ENCODE measurements at places on chromosomes 4 and X.
A peak's percentile ranks its signal among the peaks of the same experiment; 100 is the strongest.

- DNase-seq: no peak
Observed at GRCh38 chrX:118468122-118468521, 27.5 kb upstream of the DOCK11 start.

- no peak for DNase-seq
Observed at GRCh38 chr4:138204507-138204906, 37.6 kb downstream of the SLC7A11 start.

GRCh38 chrX:9233141-9233540, 199.2 kb upstream of the FAM9B start:
- DNase-seq: no peak

DNA sequence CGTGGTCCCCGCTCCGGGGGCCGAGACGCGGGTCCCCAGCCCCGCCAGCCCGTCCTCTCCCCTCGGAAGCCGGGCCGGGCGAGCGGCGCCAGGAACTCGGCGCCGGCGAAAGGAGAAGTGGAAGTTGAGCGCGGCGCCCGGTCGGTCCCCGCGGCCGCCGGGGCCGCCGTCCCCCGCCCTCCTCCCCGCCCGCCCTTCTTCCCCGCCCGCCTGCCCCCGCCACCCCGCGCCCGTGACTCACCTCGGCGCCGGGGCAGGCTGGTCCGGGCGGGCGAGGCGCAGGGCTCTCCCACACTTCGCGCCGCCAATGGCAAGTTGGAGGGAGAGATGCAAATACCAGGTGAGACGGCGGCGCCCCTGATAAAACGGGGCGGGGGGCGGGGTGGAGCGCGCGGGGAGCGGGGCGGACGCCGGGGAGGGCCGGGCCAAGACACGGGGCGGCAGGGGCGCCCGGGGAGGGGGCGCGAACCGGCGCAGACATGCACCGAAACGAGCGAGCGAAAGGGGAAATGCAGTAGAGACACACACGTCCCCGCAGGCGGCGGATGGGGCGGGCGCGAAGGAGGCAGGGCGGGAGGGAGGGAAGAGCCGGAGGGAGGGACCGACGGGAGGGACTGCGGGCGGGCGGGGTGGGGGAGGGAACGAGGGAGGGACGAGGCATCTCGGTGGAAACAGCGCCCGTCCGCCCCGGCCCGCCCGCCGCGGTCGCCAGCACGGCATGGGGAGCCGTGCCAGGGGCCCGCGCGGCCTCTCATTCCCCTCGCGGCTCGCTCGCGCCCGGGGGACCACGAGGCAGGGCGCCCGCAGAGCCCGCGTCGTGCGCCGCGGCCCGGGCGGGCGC, at the start of gene ELF4:
ELF4 (minus strand) TSS at position 119 of the 841 bp plus-strand sequence. CDS start 29,167 bp downstream, outside the sequence.
- DNase-seq: peak; percentile 59

DNA sequence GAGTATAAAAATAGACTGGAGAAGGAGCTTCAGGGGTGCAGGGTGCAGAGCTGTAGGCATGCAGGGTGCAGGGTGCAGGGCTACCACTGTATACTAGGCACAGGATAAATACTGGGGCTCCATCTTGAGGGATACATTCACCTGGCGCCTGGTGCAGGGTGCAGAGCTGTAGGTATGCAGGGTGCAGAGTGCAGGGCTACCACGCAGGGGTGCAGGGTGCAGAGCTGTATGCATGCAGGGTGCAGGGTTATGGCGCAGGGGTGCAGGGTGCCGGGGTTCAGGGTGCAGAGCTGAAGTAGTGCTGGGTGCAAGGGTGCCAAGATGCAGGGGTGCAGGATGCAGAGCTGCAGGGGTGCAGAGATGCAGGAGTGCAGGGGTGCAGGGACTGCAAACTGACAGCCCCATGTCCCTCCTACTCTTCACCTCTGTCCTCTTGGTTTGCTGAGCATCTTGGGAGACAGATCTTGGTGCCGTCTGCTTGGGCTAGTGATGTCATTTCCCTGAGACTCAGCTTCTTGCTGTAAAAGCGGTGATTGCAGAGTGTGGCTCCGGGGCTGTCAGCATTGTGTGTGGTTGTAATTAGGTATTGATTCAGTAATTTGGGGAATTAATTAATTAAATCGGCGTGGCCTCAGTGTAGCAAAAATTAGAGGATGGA, 91.2 kb downstream of the ADRA2C start:
- DNase-seq: no peak

DNA sequence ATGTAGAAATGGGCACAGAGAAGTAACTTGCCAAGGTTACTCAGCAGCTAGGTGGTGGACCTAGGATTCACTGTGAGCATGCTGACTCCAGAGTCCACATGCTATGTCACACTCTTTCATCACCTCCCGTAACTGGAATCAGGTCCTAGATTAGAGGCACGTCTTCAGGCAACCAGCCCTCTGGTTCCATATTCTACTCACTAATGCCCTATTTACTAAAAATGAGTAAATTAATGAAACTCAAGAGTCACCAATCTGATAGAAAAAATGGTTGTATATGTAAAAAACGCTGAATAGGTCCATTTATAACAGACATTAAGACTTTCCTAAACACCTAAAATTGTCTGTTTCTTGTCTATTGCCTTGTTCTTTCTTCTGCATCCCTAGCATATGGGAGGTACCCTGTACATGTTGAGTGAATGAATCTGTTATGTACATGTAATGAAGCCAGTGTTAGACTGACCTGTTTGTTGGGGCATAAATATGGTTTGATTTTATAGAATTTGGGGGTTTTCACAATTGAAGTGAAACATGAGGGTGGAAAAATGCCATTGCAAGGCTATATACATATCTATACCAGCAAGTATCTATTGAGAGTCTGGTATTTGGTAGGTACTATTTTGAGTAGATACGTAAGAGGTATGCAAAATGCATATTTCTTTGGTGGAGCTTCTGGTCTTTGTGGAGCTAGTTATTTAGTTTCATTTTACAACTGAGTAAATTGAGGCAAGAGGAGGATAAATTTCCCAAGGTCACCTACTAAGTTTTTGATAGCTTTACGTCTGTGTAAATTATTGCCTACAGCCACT, 7.5 kb upstream of the RUFY3 start:
- DNase-seq: no peak

GRCh38 chrX:110001740-110002299, 1.1 kb upstream of the TMEM164 start:
- no peak for DNase-seq

DNA sequence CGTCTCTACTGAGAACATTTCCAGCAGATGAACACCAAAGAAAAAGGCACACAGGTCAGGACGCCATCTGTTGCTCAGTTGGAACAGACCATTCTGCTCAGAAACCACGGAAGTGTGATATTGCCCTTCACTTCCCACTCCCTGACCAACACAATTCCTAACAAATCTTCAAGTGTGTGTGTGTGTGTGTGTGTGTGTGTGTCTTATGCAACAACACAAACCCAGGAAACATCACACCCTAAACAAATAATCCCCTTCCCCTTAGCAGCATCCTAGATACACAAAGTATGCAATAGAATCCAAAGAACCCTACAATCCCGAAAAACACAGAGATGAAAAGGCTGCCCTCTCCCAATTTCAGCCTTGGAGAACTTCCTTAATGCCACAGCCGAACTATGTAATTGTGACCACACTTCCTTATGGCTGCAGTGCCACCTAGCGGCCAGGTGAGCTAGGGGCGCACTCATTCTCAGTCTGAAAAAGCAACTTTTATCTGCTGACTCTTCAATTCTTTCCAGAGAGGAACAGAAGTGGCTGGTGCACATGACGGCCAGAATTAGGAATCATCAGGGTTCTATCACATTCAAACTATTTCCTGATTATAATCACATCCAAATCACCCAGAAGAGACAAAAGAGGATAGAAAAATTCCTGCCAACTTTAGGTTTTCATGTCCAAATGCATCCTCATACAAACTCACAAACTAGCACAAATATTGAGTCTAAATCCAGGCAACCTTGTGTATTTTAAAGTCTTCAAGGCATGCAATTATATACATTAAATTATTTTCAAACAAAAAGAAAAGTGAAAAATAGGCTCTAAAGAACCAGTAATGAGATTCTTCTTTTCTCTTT, 164.9 kb downstream of the DHX15 start:
- peak; percentile 66 for DNase-seq

- DNase-seq: no peak
Observed at GRCh38 chr4:7167706-7168105, 24.6 kb upstream of the SORCS2 start.

GRCh38 chrX:149363965-149364364, 141.1 kb downstream of the IDS start:
- no peak for DNase-seq

DNA sequence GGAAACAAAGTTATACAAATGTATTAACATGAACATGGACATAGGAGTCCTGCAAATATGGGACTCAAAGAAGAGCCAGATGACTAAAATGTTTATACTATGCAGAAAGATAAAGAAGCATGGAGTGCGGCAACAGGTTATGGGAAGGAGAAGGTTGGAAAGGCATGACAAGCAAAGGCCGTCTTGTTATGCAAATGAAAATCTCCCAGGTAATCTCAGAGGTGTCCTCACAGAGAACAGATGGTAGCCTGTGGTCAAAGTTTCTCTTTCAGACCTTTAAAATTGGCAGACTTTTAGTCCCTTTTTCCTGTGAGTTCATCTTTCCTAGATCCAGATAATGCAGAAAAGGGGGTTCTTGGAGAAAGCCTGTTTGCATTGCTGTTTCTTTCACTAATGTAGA, 116.4 kb upstream of the BEND4 start:
- no peak for DNase-seq

Measured in urothelium cell line (cell line).